ENCODE measurements at places on chromosomes 2 and 18.

GRCh38 chr18:11688972-11689668 is at the start of gene GNAL:
Gene GNAL (plus strand): TSS chr18:11689264. CDS start chr18:11689564, 300 bp downstream.
- peak; percentile 69 for DNase-seq

GRCh38 chr18:32287249-32287648 is 97.4 kb downstream of the MEP1B start:
- DNase-seq: no peak

- no peak for DNase-seq
Observed at GRCh38 chr18:47323158-47323557, 71.7 kb upstream of the SKOR2 start.

DNA sequence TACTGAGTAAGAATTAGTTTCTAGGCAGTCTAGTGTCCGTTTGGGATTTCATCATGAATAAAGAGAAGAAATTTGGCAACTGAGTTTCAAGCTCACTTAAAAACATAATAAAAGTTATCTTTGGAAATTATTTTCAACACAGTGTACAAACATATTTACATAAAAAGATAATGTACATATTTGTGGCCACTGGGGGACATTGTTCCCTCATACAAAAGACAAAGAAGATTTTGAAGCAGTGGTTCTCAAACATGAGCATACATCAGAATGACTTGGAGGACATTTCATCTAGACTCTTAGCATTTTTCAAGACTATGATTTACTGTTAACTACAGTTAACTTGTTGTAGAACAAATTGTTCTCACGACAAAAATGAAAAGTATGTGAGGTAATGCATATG is 15.7 kb upstream of the TTC21B start:
- DNase-seq: no peak

- no peak for DNase-seq
Observed at GRCh38 chr2:26317377-26318105, 28.4 kb upstream of the SELENOI start.

DNA sequence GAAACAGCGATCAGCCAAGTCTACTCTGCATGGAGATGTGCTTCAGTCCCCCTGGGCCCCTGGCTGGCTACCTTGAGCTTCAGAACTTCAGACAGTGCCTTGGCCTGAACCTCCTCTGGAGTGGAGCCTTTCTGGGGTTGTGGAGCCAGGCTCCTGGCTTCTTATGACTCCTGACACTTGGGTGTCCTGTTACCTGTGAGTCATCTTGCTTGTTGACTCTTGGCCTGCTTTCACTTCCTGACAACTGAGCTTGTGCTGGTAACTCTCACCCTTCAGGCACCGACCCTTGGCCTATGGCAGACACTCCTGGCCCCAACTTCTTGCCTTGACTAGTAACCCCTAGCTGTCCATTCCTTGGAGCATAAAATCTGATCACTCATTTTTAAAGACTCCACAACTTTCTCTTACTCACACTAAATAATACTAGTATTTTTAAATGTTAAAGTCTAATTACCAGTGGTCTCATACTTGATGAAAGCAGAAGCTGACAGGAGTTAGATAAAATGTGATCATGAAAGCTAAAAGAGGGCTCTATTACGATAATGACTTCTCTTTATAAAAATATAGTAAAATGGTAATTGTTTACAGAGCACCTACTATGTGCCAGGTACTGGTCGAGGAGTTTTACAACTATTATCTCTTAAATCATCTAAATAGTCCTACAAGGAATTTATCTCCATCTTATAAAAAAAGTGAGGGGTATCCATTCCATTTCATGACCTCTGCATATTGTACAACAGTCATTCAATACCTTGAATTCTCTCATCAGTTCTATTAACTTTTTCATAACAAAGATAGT is 46.3 kb upstream of the VIT start:
- DNase-seq: peak; percentile 48

DNA sequence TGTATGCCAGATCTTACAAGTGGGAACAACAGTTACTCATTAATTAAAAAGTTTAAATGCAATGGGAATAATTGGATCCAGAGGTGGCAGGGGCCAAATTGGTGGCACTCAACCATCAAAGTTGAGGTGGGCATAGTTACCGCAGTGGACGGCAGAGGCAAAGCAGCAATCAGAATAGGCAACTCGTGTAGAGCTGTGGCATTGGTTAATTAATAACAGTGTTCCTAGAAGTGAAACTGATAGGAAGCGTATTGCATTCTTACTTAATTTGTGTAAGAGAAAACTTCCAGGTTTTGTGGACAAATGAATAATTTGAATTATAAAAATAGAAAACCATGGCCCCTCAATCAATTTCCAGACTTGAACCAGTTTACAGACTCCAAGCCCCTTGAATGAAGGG is 1068.2 kb upstream of the ACVR2A start:
- DNase-seq: no peak

DNA sequence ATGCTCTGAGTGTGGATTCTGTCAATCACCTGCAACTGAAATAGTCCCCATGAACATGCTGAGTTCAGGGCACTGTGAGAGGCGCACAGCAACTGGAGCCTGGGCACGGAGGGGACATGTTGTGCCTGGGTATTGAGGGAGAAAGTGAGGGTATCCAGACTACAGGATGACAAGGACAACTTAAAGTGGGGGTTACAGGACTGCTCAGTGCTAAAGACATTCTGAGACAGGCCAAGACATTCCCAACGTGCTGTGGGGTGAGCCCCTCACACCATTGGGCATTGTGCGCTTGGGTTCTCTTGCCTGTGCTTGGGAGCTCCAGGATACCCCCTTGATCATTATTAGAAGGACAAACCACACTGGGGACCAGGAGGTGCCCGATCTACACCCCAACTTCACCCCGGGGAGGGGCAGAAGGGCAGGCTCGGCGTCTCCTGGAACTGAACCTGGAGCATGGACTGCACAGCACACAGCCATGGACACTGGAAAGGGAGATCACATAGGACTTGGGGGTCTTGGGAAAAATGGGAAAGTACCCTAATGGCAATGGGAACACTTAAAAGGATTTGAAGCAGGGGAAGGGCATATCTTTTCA is 72.5 kb upstream of the HDAC4 start:
- DNase-seq: no peak

DNA sequence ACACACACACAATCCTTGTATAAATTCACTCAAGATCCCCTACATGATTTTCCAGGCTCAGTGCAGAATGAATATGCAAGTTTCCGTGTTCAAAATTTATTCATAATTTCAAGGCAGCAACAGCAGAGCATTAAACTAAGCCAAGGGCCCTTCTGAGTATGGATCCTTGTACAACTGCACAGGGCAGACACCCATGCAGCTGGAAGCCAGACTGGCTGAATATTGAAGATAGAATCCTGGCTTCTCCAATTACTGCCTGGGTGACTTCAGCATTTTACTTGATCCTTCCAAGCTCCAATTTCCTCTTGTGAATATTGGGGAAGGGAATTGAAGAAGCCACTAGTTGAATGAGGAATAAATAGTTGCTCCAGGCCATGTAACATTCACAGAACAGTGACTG is 267.9 kb upstream of the REG3G start:
- no peak for DNase-seq

GRCh38 chr2:88746929-88747490 is 55.5 kb downstream of the RPIA start:
- DNase-seq: no peak

- DNase-seq: no peak
Observed at GRCh38 chr2:164802095-164802707, 39.4 kb downstream of the COBLL1 start.

DNA sequence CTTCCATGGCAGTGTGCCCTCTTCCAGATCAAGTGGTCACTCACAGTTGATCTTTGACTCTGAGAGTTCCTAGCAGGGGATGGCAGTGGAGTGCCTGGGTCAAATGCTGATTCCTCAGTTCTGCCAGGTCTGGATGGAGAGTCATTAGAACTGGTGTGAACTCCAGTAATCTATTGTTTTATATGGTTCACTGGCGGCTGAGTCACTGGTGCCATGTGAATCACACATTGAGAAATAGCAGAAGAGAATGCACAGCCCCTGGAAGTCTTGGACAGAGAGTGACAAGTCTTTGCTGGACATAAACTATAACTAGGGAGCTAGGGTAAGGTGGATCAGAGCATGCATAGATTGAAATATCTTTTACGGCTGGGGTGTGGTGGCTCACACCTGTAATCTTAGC is 86.9 kb downstream of the EIF2AK3 start:
- DNase-seq: peak; percentile 28

DNA sequence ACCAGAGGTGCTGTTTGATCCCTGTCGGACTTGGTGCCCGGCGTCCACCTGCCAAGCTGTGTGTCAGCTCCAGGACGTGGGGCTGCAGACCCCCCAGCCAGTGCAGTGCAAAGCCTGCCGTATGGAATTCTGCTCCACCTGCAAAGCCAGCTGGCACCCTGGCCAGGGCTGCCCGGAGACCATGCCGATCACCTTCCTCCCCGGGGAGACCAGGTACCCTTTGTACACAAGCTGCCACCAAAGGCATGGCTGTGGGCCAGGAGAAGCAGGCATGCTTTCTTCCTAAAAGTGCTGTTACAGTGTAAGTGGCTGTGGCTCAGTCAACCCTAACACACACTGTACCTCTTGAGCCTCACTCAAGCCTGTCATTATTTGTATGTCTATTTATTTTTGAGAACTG is 103.3 kb downstream of the RNF144A start:
- DNase-seq: no peak

DNA sequence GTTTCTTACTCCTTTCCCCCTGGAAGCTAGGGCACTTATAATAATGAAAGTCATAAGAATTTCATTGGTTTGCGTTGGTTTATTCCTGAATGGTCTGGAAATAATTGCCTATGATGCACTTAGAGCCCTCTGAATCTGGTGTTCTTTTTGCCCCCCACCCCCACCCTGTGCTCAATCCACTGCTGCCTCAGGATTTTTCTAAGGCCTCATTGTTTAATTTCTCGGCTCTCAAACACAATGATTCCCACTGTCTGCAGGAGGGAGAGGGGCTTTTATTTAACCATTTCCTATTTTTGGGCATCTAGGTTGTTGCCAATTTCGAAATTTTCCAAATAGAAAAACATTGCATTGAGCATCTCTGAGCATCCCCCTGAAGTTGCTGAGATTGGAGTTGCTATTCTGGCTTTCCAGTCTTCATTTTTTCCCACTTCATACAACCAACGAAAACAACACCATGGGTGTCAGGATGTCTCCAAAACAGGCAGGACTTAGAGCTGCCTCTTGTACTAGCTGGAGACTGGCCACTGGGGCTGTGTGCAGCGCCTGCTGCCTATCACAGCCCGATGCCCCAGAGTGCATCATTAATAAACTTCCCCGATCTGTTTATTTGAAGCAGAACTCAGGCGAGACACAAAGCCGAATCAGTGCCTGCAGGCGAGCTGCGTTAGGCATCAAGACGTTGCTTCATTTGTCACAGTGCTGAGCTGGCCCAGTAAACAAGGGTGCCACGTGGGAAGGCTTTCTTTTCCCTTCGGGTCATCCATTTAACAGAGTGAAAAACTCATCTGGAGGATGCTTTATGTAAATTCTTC is 1.8 kb upstream of the PCARE start:
- no peak for DNase-seq

- no peak for DNase-seq
Observed at GRCh38 chr2:191479680-191480023, 198.3 kb upstream of the NABP1 start.

DNA sequence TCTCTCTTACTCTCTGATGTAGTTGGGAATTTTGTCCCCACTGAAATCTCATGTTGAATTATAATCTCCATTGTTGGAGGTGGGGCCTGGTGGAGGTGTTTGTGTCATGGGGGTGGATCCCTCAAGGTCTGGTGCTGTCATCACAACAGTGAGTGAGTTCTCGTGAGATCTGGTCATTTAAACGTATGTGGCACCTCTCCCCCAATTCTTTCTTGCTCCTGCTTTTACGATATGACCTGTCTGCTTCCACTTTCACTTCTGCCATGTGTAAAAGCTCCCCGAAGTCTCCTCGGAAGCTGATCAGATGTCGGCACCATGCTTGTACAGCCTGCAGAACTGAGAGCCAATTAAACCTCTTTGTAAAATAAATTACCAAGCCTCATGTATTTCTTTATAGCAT is 337.8 kb upstream of the CDH2 start:
- no peak for DNase-seq

- peak; percentile 99 for DNase-seq
Observed at GRCh38 chr2:11743846-11744553, 2.4 kb upstream of the LPIN1 start.

GRCh38 chr2:9473985-9474360 is 378 bp upstream of the IAH1 start:
- no peak for DNase-seq

DNA sequence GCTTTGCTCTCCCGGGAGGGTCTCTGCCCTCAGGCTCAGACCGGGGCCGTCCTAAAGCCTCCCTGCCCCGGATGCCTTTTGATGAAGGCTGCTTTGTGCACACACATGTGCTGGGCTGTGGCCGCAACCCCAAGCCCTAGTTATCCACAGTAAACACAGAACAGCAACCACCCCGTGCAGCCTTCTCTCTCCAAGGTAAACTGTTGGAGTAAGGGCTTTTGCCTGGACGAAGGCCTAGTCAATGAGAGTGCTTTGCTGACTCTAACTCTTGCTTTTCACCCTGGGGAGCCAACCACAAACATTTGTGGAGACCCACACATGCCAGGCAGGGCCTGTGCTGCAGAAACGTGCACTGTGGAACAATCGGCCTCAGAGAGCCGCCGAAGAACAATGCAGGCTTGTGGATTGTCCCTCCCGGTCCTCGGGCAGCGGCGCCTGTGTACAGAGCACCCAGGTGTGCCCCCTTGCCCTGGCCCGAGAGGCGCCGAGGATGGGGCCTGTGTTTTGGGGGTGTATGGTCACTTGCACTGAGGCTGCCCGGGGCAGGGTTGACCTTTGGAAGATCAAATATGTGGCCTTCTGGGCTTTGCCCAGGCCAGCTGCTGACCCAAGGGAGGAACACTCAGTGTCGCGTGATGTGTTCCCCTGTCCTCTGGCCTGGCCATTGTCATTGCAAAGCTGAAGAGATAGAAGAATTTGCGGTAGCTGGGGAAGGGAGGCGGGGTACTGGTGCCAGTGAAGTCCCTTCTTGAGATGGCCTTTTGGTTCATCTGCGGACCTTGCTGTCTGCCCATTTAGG is 37.0 kb downstream of the CTIF start:
- DNase-seq: no peak

DNA sequence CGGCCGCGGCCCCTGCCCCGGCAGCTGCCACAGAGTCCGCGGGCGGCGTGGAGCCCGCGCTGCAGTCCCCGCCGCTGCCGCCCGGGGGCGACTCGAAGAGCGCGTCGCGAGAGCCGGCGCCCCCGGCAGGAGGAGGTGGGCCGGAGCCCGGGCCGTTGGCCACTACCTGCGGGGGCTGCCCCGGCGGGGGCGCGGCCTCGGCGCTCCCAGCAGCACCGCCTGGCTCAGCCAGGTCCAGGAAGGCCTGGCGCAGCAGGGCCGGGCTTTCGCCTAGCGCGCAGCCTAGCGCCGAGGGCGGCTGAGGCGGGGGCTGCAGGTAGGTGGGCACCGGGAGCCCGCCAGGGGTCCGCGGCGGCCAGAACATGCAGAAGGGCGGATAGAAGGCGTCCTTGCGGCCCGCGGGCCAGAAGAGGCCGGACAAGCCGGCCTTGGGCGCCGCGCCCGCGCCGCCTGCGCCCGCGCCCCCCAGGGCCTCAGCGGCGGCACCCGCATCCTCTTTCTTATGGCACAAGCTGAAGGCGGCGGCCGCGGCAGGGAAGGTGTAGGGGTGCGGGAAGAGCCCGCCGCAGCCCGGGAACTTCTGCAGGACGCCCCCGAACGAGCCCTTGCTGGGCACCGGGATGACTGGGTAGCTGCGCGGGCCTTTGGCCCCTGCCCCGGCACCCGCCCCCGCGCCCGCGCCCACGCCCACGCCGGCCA is 3.9 kb downstream of the SKOR2 start:
- DNase-seq: no peak

- DNase-seq: peak; percentile 56
Observed at GRCh38 chr2:215654148-215654819, 218.4 kb upstream of the FN1 start.

GRCh38 chr2:39128919-39129391 is 8.1 kb upstream of the SOS1 start:
- no peak for DNase-seq

GRCh38 chr2:187194049-187194448 is 254.0 kb downstream of the CALCRL start:
- no peak for DNase-seq

Measured in skeletal muscle cell (primary cell).